Nephron progenitor cell (in vitro differentiated cells): ENCODE measurements at places on chromosomes 4 and X.

GRCh38 chrX:30253257-30253656 is 6.3 kb downstream of the MAGEB1 start:
- no peak for DNase-seq

DNA sequence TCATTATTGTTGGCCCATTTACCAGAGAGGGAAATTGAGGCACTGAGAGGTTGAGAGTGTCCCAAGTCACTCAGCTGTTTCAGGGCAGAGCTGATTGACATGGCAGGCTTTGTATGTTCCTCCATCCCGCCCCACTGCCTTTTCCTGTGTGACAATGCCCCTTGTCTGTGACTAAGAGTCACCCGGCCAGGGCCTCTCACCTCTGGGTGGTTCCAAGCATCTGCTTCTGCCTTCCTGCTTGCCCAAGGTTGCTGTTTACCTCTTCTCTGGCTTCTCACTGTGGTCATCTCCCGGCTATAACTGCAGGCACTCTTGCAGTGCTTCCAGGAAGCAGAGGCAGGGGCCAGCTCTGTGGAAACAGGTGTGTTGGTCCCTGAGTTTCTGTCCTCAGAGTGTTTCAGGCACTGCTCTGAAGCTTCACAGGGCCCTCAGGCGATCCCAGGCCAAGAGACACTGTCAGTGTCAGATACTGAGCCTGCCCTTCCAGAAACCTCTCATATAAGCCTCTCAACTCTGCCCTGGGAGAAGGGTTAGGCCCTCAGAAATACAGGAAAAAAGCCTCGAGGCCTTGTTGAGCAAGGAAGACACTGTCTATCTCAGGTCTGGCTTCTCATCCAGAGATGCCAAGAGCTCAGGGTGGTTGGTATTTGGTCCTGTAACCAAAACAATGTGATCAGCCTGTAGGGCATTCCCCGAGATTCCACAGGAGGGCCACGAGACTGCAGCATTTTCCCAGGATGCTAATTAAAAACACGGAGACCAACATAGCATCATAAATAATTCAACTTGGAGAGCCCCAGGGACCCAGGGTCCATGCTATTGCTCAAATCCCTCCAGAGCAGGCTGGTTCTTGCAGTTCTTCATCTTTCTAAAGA is 42.0 kb upstream of the PROM1 start:
- no peak for DNase-seq

DNA sequence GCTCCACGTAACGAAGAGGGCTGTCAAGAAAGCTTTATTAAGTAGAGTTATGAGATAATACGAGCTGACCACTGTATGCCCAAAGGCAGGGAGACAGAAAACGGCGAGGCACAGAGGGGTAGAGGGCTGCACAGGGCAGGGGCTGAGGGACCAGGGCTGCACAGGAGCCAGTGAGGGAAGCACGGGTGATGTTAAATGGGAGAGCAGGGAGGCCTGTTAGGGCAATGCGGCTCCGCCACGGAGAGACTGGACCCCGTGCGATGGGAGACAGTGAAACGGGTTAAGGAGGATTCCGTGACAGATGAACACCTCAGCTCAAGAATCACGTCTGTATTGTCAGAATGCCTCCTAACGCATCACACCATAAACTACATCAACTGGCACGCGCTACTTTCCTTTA is 25.1 kb downstream of the FAT1 start:
- DNase-seq, result no peak

- DNase-seq, result no peak
These were observed 576.4 kb upstream of the SLIT2 start for GRCh38 chr4:19675172-19675811.

DNA sequence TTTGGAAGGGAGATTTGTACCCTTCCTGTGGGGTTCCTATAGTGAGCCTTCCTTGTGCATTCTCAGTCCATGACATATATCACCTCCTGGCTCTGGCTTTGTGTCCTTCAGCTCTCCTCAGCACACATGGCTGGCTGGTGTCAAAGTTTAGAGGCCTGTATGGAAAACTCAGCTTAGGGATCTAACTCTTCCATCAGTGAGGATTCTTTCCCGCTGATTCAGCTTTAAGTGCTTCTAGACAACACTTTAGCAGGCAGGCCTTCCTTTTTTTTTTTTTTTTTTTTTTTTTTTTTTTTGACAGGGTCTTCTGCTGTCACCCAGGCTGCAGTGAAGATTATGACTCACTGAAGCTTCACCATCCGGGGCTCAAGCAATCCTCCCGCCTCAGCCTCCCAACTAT is 84.2 kb downstream of the NPNT start:
- no peak for DNase-seq

GRCh38 chr4:166400270-166400894 is 527.3 kb downstream of the TLL1 start:
- DNase-seq, result no peak

- DNase-seq, result peak; percentile 93
These were observed at the start of gene AFF1 for GRCh38 chr4:86934771-86935565. Gene AFF1 (plus strand): TSS chr4:86935011. CDS start chr4:86948534, 13,523 bp downstream.

GRCh38 chr4:168588916-168589531 is 92.2 kb downstream of the PALLD start:
- DNase-seq, result no peak

- no peak for DNase-seq
These were observed 32.6 kb downstream of the DCK start for GRCh38 chr4:71026086-71026485.

GRCh38 chrX:115561605-115562479 is 868 bp downstream of the PLS3 start:
- DNase-seq, result peak; percentile 70

DNA sequence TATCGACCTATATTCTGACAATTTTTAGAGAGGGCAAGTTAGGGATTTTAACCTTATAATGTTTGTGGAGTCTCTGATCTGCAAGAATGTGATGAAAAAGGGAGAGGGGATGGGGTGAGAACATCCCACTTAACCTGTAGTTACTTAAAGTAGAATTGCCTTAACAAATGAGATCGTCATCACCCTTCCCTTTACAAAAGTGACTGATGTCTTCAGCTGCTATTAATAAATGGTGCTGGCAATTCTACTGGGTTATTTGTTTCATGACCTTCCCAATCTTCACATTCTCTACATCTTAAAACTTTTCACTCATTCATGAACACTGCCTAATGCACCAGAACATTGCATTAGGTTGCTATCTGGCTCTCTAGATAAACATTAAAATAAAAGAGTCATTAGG is 873.4 kb upstream of the LCORL start:
- no peak for DNase-seq

DNA sequence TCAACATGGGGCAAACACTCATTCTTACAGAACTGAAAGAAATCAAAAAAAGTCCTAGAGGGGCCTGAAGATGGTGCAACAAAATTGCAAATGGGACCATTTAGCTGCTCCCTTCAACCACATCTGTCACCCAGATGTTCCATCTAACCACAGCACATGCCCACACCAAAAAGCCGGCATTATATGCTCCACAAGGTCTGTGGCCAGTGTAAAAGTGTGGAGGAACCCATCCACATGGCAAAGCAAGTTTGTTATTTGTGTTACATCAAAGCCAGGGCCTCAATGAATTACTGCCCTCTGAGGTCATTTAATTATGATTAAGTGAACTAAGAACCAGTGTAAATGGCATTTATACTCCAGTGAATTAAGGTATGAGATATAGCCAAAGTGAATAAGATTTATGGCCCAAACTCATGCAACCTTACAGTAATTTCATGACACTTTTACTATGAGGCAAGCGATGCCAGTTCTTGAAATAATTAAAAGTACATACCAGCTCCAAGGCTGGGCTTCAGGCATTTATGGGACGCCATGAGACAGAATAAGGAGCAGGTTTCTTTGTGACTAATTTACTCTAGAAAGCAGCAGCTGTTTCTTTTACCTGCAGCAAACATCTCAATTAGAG is 48.7 kb upstream of the FGF16 start:
- DNase-seq, result no peak

DNA sequence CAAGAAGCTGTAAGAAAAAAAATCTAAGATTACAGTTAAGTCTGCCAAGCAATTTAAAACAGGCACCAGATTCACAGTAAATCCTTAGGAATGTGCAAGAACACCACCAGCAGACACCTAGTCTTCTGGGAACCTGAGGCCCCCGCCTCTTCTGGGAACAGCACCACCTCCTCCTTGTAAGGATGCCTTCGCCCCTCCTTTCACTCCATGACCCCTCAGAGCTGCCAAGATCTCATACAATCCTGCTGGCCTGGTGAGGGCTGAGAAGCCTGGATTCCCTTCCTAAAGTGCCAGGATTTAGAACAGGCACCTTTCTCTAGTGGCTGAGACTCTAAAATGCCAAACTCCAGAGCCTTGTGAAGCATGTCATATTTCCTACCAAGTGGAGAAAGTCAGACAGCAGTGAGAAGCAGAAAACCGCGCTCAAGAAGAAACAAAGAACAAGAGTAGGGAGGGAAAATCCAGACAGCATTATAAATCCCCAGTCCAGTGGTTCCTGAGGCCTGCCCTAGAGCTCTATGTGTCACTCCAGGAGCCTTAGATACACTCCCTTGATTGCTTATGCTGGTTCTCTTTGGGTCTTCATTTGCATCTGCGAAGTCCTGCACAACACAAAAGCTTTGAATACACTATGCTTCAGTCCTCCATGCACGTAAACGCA is 166.4 kb downstream of the TSPAN5 start:
- DNase-seq, result no peak

GRCh38 chr4:96558466-96558865 is 718.6 kb downstream of the PDHA2 start:
- DNase-seq, result no peak

DNA sequence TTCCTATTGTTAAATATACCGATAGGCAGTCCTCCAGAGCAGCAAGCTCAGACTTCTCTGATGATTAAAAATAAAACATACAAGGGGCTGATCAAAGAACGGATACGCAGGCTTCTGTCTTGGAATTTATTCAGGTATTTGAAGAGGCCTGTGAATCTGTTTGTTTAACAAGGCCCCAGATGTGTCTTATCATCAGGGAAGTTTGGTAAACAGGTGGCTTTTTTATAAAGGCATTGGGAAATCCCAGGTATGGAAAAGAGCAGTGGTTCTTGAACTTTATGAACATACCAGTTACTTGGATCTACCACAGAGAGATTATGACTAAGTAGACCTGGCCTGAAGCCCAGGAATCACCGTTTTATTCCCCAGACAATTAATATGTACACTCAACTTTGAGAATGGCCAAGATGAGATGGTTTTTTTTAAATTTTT is 47.9 kb downstream of the SOWAHB start:
- DNase-seq, result no peak
